CD8-positive, alpha-beta memory T cell (primary cell): ENCODE measurements at places on chromosomes 7 and 10. TPM values are rescaled to one million over a fixed set of nuclear protein-coding genes. Genes with fewer than 3 reads are reported as not detected.

Gene TMEM184A
- total RNA-seq: not detected

Gene CPA4
- not detected for total RNA-seq

Gene AGR3
- total RNA-seq: not detected

Gene TAS2R5
- total RNA-seq: 0.88 TPM

Gene LRIT1
- total RNA-seq: not detected

- DNase-seq: no peak
Observed at GRCh38 chr10:20515654-20516053, 381.5 kb downstream of the NEBL start.

- no peak for DNase-seq
Observed at GRCh38 chr10:98331885-98332284, 63.9 kb upstream of the LOXL4 start.

GRCh38 chr10:87092861-87093631 lies 1.6 kb downstream of the GLUD1 start:
- DNase-seq: no peak

GRCh38 chr7:2776401-2776800 lies 67.7 kb downstream of the GNA12 start:
- DNase-seq: no peak

GRCh38 chr10:50232261-50232639 lies 19.1 kb downstream of the ASAH2 start:
- no peak for DNase-seq

DNA sequence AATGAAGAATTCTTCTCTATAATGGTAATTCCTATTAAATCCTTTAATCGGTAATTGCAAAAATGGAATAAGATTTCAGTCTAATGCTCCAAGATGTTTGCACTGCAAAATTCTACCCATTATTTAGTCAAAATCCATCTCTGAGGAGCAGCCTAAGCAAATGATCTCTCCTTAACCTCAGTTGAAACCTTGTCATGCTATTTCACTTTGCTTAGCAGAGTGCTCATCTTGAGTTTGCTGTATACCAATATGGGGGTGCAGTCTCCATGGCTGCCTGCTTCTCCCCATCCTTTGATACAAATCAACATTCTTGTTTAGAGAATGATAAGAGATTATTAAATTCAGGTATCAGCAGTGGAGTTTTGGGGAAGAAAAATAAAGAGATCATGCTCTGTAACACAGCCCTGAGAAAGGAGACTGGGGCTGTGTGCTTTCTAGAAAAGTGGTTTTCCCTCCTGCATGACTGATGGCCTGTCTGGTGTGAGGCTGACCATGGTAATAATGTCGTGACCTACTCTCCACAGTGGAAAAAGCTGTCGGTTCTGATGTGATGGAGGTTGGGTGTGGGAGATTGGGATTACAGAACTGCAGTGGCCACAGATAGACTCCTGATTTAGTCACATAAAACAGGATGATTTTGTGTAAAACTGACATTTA lies 982.1 kb downstream of the NRG3 start:
- DNase-seq: no peak

GRCh38 chr7:142298009-142298408 lies 40.2 kb upstream of the PRSS58 start:
- no peak for DNase-seq
